Activated naive CD8-positive, alpha-beta T cell treated with anti-CD3 and anti-CD28 coated beads for 36 hours (primary cell): ENCODE measurements at places on chromosomes 16 and 17.
A peak's percentile ranks its signal among the peaks of the same experiment; 100 is the strongest.

- DNase-seq: no peak
Observed at GRCh38 chr17:37092701-37093100, 143.9 kb downstream of the AATF start.

GRCh38 chr17:70251706-70252105 is 82.4 kb downstream of the KCNJ2 start:
- DNase-seq: no peak

DNA sequence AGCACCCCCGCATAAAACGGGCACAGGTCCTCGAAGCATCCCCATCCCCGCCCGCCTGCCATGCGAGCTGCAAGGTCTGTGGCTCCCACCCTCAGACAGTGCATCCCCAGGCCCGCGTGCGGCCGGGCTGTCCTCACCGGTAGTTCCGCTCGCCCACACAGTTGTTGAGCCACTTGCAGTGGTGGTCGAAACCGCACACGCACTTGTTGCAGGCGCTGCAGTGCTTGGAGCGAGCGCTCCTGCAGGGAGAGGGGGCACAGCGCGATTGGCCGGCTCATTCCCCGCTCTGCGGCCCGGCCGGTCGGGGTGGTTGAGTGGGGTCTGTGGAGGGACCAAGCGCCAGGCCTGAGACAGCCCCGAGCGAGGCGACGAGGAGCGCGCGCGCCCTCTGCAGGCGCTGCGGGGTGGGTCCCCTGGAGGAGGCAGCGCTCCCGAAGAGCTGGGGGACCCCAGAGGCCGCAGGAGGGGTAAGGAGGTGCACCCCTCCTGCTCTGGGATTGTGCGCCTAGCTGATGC is 6.0 kb upstream of the TPPP3 start:
- peak; percentile 70 for DNase-seq

DNA sequence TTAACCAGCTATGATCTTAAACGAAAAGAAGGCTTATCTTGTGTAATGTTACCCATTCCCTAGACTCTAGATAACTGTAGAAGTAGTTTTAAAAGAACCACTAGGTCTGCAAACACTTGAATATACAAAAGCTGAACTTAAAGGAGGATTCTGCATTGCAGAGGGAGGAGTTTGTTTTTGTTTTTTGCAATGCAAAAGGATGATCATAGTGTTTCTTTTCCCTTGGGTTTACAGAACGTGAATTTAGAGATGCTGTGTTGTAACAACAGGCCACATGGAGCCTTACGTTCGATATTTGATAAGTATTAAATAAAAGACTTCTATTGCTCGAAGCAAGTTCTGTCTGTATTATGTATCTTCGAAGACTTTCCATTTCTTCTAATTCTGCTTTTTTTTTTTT is 77.6 kb downstream of the CHD9 start:
- DNase-seq: no peak

GRCh38 chr16:75931043-75931442 is 204.8 kb upstream of the CPHXL start:
- no peak for DNase-seq

- DNase-seq: no peak
Observed at GRCh38 chr17:79510071-79510470, 100.8 kb downstream of the RBFOX3 start.

- DNase-seq: no peak
Observed at GRCh38 chr17:20995873-20996723, 46.7 kb downstream of the USP22 start.

GRCh38 chr16:86966777-86967176 is 350.4 kb downstream of the C16orf95 start:
- no peak for DNase-seq

DNA sequence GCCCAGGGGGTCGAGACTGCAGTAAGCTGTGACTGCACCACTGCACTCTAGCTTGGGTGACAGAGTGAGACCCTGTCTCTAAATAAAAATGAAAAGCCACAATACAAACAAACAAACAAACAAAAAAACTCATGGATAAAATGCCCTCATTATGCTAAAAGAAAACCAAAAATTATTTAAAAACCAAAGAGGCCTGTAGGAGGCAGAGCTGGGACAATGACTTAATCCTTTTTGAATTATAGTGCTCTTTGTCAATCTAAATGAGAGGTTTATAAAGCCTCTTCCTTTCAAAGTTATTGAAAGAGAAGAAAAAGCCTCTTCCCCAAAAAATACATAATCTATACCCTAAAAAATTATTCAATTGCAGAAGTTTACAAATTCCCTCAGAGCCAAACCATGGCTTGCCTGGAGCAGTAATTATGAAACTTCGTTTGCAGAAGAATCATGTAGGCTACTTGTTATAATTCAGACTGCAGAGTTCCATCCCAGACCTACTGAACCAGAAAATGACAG is 18.5 kb downstream of the CRLF3 start:
- DNase-seq: no peak

- no peak for DNase-seq
Observed at GRCh38 chr17:81417879-81418709, 22.8 kb downstream of the BAHCC1 start.

DNA sequence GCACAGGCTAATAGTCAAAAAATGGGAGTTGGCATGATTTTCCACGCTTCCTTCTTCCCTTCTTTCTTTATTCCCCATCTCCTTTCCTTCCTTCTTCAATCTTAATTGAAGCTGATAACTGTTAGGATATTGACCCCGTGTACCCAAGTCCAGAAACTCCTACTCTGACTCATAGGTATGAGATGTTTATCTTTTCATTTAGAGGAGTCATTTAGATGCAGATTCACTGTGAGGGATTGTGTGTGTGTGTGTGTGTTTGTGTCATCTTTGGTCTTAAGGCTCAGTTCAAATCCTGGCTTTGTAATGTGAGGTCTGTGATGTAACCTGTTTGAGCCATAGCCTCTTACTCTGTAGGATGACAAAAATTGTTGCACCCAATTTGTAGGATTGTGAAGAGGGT is 332.0 kb upstream of the MAF start:
- no peak for DNase-seq

DNA sequence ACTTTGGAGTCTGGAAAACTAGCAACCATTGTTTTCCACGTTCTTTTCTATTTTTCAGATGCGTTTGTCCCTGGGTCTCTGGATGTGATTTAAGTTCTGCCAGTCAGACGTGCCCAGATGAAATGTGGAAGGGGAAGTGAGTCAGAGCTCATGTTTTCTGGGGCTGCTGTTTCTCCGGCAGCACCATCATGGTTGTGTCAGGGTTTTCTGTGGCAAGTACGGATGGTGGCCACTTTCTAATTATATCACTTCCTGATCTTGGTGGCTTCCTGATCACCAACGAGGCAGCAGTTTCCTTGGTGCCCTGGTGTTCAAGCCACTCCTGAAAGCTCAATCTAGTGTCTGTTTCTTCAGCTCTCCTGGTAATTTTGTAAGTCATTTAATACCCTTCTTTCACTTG is 31.4 kb upstream of the PMFBP1 start:
- DNase-seq: peak; percentile 15

DNA sequence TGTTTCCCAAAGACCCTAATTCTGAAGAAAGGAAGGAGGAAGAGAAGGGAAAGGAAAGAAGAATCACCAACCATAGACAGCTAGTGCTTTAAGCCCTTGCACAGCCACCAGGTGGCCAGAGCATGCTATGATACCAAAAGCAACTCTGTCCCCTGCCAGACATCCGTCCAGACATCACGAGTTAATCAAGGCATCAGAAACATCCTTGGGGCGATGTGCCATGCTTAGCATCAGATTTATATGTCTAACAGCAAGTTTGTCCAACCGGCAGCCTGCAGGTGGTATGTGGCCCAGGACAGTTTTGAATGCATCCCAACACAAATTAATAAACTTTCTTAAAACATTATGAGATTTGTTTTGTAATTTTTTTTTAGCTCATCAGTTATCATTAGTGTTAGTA is 2.9 kb upstream of the CRYBA1 start:
- no peak for DNase-seq

- no peak for DNase-seq
Observed at GRCh38 chr17:72270273-72270924, 149.6 kb downstream of the SOX9 start.

DNA sequence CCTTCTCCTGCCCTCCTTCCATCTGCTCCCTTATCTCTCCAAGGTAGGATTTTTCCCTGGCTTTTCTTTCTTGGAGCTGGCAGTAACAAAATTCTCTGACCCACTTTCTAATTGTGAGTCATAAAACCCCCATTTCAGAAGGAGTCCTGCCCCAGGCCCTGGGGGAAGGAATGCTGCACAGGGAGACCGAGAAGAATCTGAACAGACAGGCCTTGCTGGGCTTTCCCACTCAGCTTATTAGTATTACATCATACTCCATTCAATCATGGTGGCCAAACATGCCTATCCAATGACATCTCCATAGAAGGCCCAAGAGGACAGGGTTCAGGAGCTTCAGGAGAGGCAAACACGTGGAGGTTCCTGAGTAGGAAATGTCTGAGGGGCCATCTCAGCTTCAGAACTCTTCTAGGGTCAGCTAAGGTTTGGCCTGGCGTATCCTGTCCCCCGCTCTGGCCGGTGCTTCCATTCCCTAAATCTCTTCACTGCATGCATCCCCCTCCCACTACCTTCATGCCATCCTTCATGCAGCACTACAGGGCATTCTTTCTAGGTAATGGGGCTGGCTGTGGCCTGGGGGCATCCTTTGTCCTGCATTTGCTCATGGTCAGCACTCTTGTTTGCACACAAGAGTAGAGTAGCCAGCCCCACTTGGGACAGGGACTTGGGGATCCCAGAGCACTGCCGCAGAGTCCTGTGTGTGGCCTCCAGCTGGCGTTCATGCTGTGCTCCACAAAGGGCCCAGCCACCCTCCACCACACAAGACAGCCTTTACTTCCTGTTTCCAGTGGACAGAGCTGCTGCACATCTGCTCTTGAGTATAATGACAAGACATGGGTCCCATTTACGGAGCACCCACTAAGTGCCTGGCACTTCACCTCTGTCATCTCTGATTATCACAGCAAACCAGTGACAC is 8.2 kb downstream of the SLC6A2 start:
- no peak for DNase-seq

DNA sequence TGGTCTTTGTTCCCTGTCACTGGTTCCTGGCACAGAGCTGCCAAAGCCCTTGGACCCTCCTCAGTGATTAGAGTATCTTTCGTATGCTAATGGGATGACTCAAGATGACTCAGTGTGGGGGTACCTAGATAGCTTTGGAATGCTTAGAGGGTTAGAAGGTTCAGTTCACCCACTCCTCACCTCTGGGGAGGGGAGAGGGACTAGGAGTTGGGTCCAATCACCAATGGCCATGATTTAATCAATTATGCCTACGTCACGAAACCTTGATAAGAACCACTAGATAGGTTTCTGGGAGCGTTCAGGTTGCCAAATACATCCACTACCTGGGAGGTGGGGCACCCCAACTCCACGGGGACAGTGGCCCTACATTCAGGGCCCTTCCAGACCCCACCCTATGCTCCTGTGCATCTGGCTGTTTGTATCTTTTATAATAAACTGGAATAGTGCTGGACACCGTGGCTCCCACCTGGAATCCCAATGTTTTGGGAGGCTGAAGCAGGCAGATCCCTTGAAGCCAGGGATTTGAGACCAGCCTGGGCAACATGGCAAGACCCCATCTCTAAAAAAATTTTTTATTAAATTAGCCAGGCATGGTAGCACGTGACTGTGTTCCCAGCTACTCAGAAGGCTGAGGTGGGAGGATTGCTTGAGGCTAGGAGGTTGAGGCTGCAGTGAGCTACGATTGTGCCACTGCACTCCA is 29.2 kb upstream of the LITAF start:
- no peak for DNase-seq

- no peak for DNase-seq
Observed at GRCh38 chr17:82366749-82367148, 4.8 kb upstream of the UTS2R start.

GRCh38 chr16:55500530-55501011 is 8.3 kb upstream of the LPCAT2 start:
- DNase-seq: no peak

GRCh38 chr16:14669776-14670175 is 24.3 kb downstream of the PLA2G10 start:
- DNase-seq: no peak

DNA sequence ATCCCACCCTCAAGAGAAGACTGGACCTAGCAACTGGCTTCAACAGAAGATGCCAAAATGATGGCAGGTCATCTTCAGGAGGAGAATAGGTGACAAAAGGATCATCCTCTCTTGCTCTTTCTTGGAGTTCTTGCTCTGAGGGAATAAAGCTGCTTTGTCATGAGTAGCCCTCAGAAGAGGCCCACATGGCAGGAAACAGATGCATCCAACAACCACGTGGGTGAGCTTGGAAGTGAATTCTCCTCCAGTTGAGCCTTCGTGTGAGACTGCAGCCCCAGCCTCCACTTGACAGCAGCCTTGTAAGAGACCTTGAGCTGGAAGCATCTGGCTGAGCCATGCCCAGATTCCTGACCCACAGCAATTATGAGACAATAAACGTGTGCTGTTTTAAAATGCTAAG is 87.5 kb downstream of the DYNLRB2 start:
- DNase-seq: no peak

DNA sequence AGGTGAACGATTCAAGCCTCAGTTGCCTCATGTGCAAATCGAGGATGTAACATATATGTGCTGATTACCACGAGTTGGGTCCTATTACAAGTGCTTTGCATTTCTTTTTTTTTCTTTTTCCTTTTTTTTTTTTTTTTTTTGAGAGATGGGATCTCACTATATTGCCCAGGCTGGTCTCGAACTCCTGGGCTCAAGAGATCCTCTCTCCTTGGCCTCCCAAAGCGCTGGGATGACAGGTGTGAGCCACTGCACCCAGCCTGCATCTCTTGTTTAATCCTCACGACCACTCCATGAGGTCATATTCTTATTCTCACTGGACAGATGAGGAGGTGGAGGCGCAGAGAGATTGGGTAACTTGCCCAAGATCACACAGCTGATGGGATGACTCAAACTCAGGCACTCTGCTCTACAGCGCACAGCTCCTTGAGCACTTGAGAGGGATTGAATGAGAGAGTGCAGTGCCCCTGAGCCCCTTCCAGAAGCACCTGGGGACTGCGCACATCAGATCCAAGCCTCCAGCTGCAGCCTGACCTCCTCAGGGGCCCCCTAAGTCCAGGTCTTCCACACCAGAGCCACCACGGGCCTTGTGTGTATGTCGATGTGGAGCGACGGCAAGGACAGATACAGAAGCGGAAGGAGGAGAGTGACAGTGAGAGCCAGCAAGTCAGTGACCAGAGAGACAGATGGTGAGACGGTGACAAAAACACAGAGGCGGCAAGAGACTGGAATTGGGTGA is 4.9 kb downstream of the STX1B start:
- no peak for DNase-seq

DNA sequence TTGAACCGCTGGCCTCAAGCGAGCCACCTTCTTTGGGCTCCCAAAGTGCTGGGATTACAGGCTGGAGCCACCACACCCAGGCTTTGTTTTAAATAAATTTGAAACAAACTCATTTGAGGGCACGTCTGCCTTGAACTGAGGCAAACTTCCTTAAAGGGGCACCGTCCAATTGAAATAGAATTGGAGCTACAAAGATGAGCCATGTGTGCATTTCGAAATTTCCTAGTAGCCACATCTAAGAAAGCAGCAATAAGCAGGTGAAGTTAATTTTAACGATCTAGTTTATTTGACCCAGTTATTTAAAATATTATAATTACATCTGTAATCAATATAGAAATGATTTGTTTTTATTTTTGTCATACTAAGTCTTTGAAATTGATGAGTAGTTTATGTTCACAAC is 755 bp upstream of the C16orf89 start:
- no peak for DNase-seq
